ENCODE measurements at places on chromosomes 16 and 17.

DNA sequence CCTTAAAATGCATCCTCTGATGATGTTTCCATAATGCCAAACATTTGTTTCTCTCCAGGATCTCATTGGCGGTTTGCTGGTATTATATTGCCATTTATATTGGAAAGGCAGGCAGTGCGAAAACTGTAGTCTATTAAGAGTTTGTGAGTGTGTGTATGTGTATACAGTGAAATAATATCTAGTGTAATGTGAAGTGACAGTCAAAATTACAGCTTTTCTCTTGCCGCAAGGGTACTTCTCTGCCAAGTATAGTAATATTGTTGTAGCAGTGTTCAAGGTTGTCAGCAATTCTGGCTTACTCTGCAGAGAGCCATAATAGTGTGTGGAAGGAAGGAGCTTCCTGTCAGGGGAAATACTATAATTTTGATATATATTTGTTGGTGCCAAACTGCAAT is 178.6 kb downstream of the WWOX start:
- no peak for DNase-seq

- peak; percentile 69 for DNase-seq
These were observed 24.2 kb downstream of the PLD6 start for GRCh38 chr17:17181666-17182597.

- peak; percentile 60 for DNase-seq
These were observed 2.0 kb upstream of the ARRB2 start for GRCh38 chr17:4708436-4708835.

- DNase-seq = no peak
These were observed 9.0 kb downstream of the C17orf99 start for GRCh38 chr17:78154903-78155811.

GRCh38 chr17:2063261-2064146 is 8.6 kb downstream of the HIC1 start:
- DNase-seq = no peak

DNA sequence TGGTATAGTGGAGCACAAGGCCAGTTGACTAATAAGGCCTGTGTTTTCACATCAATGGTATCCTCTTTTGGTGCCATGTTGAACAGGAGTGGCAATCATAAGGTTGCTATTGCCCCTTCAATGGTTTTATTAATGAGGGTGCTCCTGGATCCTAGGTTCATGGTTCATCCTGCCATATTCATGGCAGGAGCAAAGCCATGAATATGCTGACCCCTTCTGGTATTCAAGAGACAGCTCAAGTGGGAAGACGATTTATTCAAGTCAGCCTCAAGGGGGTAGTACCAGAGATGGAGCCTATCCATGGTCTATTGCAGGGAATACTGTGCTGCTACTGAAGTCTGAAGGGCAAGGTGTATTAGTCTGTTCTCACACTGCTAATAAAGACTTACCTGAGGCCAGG is 2.6 kb downstream of the ABCA9 start:
- no peak for DNase-seq

DNA sequence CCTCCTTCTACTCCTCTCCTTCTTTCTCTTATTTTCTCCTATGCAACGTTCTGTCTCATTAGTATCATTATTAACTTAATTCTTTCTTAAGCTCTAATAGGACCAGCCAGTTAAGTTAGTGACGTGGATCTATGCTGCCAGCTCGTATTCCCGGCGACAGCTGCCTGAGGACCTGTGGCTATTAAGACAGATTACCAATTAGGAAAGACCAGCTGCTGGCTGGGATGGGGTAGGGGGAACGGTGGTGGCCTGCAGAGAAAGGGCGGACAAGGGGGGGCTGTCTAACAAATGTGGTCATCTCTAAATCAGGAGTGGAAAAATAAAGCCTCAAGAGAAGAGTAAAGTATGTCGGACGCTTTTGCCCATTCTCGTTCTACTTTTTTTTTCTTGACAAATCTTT is 770 bp upstream of the MYH3 start:
- DNase-seq = no peak

- no peak for DNase-seq
These were observed 6.5 kb downstream of the PIGQ start for GRCh38 chr16:576197-576822.

All from CD4-positive, alpha-beta T cell treated with Interleukin-2 at 100 ng/mL for 4 hours (primary cell).